Left forelimb (tissue), 1 donor: ENCODE measurements at places on chromosomes 16 and 17.

DNA sequence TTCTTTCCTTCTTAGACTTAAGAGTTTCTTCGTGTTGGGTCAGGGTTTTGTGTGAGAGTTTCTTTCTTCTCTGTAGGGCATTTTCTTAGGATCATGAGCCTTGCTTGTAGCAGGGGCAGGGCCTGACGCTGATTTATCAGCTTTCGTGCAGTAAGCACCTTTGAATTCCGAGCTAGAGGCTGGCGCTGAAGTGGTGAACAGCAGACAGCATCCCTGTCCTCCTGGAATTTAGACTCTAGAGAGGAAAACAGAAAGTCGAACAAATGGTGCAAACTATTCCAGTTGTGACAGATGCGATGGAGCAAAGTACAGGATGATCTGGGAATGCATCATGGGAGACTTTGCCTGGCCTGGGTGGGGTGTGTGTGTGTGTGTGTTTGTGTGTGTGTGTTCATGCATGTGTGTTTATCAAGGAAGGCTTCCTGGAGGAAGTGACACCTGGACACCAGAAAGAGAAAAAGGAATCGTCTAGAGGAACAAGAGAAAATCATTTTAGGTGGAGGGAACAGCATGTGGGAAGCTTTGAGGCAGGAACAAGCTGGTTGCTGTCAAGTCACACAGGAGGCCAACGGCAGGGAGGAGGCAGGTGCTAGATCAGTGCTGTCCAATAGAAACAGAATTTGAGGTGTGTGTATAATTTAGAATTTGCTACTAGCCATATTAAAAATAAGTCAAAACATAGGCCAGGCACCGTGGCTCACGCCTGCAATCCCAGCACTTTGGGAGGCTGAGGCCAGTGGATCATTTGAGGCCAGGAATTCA is 60.2 kb downstream of the WWP2 start:
- no peak for DNase-seq

- DNase-seq, result no peak
Observed at GRCh38 chr16:79185711-79186110, 414.8 kb downstream of the MAF start.

DNA sequence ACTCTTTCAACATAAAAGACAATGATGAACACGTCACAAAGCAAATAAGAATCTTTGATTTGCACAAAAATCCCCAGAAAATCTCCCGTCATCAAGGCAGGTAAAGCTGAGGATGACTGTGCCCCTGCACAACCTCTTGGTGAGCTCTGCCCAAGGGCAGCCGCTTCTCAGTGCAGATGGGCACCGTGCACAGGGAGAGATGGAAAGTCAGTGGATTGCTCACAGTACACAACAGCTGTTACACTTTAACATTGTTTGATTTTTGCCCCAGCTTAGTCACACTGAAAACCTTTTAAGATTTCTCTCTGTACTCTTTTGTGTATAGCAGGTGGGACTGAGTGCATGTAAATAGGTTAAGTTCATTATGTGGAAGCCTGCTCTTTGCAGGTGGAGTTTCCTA is 104.2 kb downstream of the CDK5R1 start:
- DNase-seq, result no peak

DNA sequence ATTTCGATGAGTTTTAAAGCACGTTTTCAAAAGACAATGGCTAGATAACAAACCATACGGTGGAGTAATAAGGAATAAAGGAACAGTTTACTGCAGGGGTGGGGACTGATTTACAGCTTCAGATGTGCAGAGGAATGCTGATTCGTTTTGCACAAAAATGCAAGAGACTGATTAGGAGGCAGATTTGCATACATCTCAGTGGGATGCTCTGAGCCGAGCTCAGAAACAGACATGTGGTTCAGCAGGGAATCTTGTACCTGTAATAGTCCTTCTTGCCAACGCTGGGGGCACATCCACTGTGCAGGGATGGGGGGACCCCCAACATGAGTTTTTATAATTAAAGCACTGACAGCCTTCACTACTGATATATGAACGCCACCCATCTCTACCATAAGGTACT is 308.0 kb downstream of the GRIN2A start:
- no peak for DNase-seq

- DNase-seq, result no peak
Observed at GRCh38 chr16:85690469-85691064, 1.8 kb upstream of the GINS2 start.

DNA sequence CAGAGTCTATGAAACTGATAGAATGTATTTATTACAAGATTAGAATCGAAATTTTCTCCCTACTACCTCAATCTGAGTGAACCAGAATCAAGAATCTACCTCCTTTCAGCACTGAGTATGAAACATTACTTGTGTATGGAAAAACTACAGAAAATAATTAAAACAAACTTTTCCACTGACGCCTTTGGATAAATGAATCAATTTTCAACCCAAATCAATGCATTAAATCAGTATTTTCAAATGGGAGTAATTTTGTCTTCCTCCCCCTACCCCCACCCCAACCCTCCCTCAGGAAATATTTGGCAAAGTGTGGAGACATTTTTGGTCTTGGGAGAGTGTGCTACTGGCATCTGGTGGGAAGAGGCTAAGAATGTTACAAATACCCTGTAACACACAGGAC is 7.8 kb upstream of the ABCA10 start:
- no peak for DNase-seq

- no peak for DNase-seq
Observed at GRCh38 chr17:7701681-7702080, 3.3 kb upstream of the EFNB3 start.

DNA sequence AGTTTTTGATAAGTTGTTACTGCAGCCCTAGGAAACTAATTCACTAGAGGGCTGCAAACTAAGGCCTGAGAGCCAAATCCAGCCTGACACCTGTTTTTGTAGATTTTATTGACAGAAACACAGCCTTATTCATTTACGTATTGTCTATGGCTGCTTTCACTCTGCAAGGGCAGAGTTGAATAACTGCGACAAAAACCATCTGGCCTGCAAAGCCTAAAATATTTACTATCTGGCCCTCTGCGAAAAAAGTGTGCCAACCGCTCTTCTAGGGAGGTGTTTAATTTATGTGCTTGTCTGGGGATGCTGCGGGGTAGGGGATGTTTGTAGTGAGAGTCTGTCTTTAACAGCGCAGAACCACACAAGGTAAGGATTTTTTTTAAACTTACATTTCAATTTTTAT is 165.0 kb upstream of the RBFOX1 start:
- DNase-seq, result no peak

DNA sequence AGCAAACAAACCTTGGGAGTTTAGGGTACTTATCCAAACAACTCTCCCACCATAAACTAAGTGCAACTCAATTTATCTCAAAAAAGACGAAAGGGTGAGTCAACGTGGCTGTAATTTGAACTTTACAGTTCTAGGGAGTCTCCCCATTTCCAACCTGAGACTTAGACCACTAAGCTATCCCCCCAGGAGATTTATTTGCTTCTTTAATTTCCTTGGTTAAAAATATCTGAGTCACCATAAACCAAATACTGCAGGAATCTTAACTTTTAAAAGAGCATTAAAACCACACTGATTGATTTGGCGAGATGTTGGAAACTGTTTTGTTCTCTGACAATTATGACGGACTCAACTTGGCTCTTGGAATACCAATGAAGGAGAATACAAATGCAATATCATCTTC is 299.3 kb upstream of the SOX9 start:
- DNase-seq, result no peak

GRCh38 chr17:48578616-48579470 is 693 bp upstream of the HOXB4 start:
- no peak for DNase-seq

GRCh38 chr17:9298776-9299295 is 276.8 kb downstream of the STX8 start:
- no peak for DNase-seq

- no peak for DNase-seq
Observed at GRCh38 chr16:80889779-80890359, 85.5 kb upstream of the CDYL2 start.

DNA sequence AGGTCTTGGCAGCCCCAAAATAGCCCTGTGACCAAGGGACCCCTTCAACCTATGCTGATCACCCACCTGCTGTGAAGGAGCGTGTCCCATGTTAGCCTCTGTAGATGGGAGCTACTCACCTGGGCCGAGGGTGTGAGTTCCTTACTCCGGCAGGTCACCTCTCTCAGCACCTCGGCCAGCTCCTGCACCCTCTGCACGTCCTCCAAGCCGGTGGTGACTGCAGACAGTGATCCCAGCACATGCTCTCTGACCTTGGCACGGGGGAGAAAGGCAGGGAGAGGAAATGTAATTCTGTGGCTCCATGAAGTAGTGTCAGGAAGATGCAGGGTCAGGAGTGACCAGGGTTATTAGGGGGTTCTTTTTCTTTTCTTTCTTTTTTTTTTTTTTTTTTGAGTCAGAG is 67.7 kb upstream of the BCO1 start:
- no peak for DNase-seq

- no peak for DNase-seq
Observed at GRCh38 chr17:66533572-66533971, 231.2 kb downstream of the PRKCA start.

- no peak for DNase-seq
Observed at GRCh38 chr17:33786478-33786877, 468.6 kb upstream of the CCL2 start.

- DNase-seq, result no peak
Observed at GRCh38 chr17:71486261-71486660, 634.6 kb upstream of the SOX9 start.

GRCh38 chr16:11205065-11205699 is 50.8 kb downstream of the SOCS1 start:
- DNase-seq, result no peak

DNA sequence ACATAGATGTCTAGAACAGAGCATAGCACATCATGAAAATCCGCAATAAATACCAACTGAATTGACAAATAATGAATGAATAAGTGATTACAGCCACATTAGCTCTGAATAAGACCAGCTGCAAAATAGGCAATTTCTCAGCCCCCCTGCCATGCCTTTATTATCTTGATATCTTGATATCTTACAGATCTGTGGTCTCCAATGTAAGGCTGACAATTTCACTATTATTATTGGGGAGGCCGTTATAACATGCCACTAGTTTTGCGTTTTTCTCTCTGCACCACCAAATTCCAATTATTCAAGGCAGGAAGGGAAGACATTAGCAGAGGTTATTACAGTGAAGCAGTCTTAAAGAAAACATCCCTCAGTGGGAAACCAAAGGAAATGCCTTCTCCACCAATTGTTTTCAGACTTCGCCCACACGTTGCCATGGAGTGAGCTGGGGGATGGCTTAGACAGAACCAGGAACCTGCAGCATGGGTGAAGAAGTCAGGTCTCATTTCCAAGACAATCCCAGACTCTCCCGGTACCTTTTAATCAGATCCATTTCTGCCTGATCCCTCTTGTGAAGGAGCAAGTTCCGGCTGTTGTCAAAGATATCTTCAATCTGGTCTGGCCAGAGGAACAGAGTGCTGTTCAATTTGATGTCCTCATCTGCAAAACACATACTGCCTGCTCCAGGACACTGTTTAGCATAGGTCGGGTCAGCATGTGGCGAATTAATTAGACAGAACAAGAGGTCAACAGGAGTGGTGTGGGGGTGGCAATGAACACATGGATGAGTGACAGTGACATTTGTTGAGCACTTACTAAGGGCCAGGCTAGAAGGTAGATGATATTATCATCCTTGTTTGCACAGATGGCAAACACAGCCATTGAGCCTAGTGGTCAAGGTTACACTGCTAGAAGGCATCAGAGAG is 46.4 kb downstream of the DNAH3 start:
- no peak for DNase-seq
